ENCODE measurements at places on chromosomes 7 and 10.
A peak's percentile ranks its signal among the peaks of the same experiment; 100 is the strongest.

DNA sequence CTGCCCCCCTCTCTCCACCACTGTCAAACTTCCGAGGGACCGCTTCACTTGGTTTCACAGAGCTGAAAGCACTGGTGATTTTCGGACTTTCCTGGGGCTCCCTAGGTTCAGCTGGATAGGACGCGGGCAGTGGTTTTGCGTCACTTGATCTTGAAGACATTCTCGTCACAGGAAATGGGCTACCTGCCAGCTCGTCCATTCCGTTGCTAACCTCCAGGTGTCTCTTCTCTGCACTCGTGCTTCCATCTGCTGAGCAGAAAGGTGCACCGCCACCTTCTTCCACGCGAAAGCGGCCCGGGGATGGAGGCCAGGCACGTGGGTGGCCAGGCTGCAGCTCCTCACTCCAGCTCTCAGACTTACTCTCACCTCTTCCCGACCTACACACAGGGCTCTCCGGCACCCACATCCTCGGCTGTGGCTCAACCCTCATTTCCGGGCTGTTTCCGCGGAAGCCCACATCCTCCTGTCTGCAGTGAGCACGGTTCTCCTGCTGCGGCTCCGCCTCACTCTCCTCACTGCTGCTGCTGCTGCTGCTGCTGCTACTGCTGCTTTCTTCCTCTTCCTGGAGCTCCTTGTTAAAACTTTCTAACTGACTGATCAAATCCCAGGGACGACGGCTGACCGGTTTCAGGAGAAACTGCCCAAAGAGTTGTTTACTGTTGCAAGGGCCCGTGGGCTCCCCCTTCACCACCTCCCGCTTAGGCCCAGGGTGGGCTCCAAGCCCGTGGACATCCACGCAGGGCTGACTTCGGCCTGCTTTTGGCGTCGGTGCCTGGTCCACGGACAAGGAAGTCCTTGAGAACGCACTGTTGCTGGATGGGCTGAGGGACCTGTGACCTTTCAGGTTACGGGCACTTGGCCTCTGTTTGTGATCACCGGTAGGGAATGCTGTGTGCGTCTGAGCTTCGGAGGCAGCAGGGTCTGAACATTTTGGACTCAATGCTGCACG is 32.1 kb downstream of the JCAD start:
- DNase-seq = peak; percentile 90

GRCh38 chr10:76352300-76352699 is 920.9 kb downstream of the LRMDA start:
- no peak for DNase-seq

DNA sequence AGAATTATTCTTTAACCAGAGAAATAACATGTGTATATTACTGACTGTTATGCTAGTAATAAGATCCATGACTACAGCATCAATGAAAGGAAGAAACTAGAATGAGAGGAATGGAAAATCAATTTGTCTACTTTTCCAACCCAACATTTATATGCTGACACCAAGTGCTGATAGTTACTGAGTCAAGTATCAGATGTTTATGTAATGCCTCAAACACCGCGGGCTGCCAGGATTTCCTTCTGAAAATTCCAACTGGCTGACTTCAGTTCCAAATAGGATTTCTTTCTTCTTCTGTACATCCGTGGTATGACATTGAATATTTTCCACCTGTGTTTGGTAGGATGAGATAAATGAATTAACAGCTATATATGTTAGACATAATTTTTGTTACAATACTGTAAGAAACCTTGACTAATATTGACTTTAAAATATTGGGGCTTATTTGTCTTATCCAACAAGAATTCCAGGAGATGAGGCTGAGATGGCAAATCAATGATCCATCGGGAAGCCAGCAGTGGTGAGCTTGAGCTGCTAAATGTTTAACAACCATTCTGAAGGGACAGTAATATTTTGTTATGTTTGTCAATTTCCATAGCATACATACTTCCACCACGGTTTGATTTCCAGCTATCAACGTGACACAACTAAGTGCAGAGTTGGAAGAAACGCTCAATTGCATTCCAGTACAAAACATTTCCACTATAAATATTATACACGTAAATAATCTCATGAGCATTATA is 435.2 kb upstream of the AUTS2 start:
- DNase-seq = no peak

GRCh38 chr7:1623810-1624209 is 46.3 kb upstream of the ELFN1 start:
- no peak for DNase-seq

DNA sequence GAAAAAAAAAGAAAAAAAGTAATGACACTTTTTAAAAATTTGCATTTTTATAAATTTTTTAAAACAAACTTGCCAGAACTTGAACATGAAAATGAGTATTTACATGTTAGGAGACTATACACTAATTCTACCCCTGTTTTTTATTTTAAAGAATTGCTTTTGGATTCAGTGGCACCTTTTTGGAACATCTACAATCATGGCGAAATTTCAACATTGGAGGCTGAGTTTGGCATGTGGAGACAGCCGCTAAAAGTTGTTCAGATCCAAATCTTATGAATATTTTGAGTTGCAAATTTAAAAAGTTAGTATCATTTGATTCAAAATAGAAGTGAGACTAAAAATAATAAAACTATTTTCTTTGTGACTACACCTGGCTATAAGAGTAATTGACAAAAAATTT is 804.2 kb downstream of the MAGI2 start:
- DNase-seq = no peak

- no peak for DNase-seq
These were observed 5.5 kb upstream of the MNX1 start for GRCh38 chr7:157016024-157016351.

DNA sequence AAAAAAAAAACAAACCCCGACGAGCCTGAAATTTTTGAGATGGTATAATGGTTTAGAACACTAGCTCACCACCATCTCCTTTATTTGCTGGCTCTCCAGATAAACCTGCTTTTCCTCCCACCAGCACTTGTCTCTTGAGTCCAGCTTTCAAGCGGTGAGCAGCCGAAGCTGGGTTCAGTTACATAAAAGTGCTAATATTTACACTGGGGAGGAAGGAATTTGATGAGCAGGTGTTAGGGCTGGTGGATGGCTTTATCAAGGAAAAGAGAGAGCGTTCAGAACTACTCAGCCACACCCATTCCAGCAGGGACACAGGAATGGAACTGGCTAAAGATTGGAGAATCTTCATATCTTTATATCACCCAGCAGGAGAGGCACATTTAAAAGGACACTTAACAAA is 6.6 kb upstream of the CALML3 start:
- no peak for DNase-seq

GRCh38 chr7:47502240-47502877 is 79.6 kb downstream of the TNS3 start:
- no peak for DNase-seq

DNA sequence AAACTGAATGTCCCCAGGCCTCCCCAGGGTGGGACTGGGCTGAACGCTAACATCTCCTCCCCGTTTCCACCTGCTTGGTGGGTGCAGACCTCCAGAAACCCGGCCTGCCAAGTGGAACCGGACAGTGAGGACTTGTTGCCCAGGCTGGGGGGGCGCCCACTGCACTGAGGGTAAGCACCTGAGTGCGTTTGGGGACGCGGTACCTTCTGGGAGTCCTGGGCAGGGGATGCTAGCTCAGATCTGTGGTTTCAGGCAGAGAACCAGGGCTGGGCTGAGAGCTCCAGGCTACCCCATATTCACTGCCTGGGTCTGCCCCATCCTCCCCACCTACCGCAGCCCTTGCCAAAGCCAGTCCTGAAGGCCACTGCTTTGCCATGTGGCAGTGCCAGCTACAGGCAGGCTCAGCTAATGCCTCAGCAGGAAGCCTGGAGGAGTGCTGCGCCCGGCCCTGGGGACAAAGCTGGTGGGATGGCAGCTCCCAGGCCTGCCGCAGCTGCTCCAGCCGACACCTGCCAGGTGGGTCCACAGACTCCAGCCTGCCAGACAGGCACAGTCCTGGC is 3.5 kb upstream of the ZNF467 start:
- no peak for DNase-seq

- DNase-seq = no peak
These were observed 173.2 kb downstream of the RTKN2 start for GRCh38 chr10:62095181-62096122.

- no peak for DNase-seq
These were observed 295.4 kb upstream of the NPSR1 start for GRCh38 chr7:34362621-34363020.

DNA sequence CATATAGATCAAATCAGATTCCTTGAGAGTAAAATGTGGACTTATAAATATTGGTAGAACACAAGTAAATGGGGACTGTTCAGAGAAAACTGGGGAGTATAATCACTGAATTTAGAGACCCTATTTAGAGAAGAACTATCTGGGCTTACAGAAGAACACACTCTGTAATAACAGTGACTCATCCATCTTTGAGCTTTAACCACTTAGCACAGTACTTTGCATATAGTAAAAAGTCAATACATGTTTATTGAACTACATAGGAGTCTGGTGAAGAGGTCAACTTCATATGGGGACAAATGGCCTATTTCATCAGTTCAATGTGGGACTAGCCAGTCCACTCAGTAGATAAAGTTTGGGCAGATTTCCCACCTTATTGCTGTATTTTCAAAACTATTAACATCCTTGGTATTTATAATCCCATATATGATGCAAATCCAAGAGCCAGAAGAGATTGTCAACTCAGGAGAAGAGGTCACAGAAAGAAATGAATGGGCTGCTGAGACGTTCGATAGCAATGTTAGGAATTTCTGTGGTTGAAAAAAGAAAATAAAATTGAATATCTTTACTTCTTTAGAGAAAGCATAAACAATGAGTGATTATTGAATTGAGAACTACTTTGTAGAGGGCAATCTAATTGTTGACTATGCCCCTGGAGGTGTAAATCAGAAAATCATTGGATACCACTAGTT is 119.3 kb upstream of the CACNA2D1 start:
- DNase-seq = no peak

- DNase-seq = no peak
These were observed 161.0 kb downstream of the SEM1 start for GRCh38 chr7:96548664-96549063.

DNA sequence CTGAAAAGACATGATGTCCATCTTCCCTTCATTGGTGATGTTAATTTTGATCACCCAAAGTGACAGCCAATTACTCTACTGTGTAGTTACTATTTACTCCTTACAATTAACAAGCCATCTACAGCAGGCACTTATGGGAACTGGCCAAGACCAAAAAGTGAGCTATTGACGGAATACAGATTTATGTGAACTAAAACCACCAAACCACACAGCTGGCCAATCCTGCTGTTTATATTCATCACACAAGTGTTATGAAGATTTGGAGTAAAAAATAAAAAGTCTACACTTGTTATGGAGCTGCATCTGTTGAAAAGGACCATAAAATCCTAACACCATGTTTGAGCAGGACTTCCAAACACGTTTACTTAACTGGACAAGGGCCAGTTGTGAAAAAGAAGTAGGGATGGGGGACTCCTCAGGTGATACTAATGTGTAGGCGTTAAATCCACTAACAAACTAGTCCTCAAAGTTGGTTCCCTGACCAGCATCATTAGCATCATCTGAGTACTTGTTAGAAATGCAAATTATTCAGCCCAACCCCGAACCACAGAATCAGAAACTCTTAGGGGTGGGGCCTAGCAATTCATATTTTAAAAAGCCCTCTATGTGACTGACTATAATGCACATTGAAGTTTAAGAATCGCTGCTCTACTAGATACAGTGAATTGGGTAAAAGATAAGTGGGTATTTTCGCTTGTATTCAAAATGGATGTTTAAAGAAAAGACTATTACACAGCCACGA is 11.6 kb downstream of the MCMBP start:
- DNase-seq = no peak

DNA sequence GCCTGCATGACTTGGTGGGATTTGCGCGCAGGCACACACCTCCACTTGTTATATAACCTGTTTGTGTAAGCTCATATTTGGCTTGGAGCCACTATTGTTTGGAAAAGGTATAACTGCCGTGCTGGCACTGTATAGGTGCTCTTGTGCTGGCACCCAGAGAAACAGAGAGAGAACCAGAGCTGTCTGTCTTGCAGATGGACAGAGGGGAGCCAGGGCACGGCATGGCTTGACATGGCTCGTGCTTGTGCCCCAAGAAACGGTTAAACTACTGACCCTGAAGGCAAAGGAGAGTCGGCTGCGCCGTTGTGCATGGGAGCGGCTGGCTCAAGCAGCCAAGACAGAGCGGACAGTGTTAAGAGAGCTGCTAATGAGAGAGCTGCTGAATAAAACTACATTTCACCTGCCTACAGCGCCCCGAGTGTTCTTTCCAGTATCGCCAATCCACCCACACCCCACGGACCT is 23.2 kb downstream of the RAPGEF5 start:
- DNase-seq = no peak

DNA sequence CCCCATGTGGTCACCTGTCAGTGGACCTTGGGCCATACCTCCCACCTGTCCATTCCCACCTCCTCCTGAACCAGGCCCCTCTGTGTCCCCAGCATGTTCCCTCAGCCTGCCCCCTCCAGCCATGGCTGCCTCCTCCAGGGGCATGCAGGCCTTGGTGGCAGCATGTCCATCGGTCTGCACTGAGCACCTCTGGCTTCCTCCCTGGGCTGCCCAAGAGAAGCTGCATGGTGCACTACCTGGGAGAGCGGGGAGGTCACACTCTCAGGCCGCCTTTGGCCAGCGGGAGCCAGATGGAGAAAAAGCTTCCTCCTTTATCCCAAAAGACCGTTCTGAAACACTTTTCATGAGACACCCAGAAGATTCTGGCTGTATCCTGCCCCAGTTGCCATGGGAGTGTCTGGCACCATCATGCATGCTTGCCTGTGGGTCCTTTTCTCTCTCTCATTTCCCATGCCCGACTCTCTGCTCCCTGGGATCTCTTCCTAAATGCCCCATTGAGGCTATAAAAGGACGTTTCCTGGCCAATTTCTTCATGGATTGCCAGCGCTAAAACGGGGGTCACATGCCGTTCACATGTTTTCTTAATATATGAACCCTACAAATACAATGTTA is 45.5 kb upstream of the MGMT start:
- no peak for DNase-seq

DNA sequence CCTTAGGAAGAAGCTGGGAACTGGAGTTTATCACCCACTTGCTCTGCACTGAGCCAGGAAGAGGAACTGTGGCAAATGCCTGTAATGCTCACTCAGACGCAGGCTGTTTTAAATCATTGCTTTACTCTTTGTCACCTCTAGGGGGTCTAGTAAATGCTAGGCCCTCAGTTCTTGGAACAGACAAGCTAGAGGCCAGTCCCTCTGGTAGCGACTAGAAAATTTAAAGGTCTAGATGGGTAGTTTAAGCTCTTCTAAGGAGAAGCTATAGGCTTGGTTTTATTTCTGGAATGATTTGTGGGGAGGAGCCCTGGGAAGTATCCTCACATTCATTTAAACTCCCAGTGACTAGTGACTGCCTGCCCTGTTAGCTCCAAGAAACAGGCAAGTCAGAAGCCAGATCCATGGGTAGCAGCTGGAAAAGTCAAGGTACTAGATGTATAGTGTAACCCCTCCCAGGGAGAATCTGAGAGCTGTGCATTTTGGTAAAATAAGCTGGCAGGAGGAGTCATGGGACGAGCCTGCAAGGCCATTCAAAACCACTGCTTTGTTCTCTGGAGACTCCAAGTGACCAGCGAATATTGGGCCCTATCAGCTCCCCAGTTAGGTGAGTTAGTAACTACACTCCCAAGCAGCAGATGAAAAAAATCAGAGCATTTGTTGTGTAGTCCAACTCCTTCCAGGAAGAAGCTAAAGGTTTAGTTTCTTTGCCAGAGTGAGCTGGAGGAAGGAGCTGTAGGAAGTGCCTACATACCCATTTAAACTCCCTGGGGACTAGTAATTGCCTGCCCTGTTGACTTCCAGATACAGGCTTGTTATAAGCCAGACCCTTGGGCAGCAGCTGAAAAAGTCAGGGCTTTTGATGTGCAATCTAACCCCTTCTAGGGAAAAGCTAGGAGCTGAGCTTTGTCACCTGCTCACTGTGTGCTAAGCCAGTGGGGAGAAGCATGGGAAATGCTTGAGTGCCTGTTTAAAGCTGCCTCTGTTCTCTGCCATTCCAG is 68.9 kb downstream of the DYNC1I1 start:
- no peak for DNase-seq
